Glomerular endothelial cell (primary cell): ENCODE measurements at places on chromosomes 7 and 10. TPM values are rescaled to one million over a fixed set of nuclear protein-coding genes. Genes with fewer than 3 reads are reported as not detected.

GRCh38 chr10:78165617-78166016, 132.0 kb downstream of the RPS24 start:
- no peak for DNase-seq

- DNase-seq: no peak
These were observed 370 bp downstream of the TMEM60 start for GRCh38 chr7:77797734-77798393.

DNA sequence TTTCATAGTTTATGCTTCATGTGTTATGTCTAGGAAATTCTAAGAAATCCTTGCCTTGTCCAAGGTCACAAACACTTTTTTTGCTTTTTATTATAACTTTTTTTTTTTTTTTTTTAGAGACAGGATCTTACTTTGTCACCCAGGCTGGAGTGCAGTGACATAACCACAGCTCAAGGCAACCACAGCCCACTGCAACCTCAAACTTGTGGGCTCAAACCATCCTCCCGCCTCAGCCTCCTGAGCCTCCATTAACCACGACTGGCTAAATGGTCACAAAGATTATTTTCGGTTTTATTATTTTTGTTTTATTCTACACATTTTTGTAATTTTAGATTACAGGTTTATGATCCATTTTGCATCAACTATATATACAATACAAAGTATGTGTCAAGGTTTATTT, 7.1 kb upstream of the FAM204A start:
- DNase-seq: no peak

GRCh38 chr7:87882151-87882937, 6.1 kb downstream of the DBF4 start:
- no peak for DNase-seq

DNA sequence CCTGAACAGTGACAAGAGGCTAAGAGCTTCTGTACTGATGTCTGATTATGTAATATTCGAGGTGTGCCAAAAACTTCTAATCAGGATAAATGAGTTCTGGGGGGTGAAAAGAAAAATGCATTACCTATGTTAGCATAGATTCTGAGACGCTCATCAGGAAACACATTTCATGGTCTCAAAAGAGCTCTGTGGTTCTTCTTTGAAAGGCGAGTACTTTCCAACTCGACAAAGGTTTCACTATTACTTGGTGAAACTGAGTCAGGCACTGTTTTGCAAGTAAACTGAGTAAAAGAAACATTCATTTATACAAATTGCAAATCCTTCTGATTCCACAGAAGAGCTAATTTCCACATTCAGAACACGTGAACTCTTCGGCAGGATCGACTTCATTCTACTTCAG, 523.2 kb downstream of the GATA3 start:
- no peak for DNase-seq

GRCh38 chr10:116752563-116752962, 10.2 kb upstream of the HSPA12A start:
- no peak for DNase-seq

DNA sequence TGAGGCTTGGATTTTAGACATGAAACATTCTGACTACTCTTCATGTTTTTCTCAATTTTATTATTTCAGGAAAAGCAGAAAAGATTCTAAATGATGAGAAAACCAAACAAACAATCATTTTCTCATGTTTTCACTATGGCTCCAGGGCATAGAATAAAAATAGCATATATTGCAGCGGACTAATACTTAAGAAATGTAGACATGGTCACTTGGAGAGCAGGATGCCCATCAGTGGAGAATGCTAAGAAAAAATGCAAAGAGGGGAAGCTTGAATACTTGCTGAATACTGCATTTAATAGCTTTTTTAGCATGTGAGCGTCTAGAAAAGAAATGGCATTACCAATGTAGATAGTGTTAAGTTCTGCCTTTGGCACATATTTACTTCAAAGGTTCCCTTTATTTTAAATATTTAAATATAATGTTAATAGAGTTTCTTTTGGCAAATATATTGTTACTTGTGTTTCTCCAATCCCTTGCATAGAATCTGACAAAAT, 107.9 kb downstream of the PPP1R17 start:
- no peak for DNase-seq

The ATP6V0A4 gene
- not detected in 2 replicates for total RNA-seq

DNA sequence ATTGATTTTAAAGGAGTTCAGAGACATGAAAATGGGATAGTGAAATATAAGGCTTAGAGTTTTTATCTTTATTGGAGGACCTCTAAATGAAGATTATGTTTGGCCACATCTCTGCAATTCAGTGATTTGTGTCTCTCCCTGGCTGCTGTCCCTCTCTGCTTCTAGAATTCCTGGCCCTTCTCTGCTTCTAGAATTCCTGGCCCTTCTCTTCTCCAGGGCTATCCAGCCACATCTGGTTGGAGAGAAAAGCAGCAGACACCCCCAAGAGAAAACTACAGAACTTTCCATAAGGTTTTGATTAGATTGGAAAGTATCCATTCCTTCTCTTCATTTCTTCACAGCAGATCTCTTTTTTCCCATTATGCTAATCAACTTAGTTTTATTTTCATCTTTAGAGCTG, 135.5 kb downstream of the NPY start:
- no peak for DNase-seq

GRCh38 chr10:133166504-133166827, 6.4 kb downstream of the KNDC1 start:
- DNase-seq: no peak

DNA sequence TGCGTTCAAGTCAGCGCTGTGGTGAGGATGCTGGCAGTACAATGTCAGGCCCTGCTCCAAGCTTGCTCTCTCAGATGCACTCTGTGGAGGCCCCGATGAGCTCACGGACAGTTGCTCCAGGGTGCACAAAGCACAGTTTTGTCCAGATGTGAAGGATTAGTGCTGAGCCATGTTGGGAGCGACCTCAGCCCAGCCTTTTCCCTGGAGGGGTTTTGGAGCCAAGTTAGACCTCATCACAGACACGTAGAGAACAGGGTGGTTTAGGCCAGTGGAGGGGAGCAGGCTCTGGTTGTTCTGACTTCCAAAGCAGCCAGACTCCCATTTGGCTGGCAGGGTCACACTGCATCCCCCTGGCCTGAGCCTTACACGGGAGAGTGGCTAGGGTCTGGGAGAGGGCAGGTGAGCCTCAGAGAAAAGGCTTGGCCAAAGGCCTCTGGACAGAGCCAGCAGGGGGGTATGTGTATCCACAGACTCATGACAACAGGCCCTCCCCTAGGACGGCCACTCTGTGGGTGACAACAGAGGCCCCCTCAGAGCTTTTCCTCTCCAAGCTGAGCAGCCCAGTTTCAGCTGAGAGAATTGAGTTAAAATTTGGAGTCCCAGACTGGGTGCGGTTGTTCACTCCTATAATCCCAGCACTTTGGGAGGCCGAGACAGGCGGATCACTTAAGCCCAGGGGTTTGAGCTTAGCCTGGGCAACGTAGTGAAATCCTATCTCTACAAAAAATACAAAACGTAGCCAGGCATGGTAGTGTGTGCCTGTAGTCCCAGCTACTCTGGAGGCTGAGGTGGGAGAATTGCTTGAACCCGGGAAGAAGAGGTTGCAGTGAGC, 4.7 kb downstream of the PLAC9 start:
- no peak for DNase-seq

DNA sequence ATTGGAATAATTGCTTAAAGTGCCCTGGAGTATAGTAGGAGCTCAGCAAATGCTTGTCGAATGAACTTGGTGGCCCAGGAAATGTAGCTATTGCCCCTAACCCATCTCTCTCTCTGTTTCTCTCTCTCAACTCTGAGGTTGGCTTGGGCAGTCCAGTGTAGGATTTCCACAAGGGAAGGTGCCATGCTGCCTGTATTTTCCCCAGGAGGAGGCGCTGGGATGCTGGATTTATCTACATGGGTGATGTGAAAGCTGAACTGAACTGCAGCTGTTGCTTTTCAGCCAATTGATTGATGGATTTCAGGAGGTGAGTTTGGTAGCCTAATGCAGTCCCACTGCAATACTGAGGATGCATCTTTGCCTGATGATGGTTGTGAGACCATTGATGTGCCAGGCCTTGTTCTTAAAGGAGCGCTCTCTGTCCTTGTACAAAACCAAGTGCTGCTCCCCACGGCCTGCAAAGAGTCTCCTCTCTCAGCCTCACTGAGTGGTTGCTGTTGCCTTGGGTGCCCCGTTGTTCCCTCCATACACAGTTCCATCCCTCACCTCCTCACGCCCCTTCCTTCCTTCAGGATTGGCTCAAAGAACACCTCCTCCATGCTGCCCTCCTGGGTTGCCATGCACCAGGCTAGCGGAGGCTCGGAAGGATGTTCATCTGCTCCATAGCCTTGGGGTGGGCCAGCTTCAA, 200.6 kb downstream of the GLRX3 start:
- DNase-seq: no peak

GRCh38 chr10:127908106-127908958, 1.4 kb downstream of the PTPRE start:
- no peak for DNase-seq

The WEE2 gene
- not detected in 2 replicates for total RNA-seq

DNA sequence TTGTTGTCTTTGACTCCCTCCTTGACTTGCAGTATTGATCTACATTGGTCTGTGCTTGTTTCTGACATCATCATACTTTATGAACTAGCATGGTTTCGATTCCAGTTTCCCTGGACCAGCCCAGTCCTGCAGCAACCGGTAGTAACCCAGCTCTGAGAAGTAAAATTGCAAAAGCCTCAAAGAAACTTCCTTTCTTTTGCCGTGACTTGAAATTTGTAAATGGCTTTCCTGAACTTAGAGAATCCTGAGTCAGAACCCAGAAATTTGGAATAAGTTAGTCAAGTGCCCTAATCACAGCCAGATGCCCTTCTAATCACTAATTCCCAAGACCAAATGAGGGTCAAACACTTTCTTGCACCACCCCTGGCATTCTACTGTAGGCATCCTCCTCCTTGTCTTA, 15.0 kb downstream of the TAS2R60 start:
- no peak for DNase-seq

GRCh38 chr10:129424978-129425377, 42.1 kb upstream of the MGMT start:
- no peak for DNase-seq

GRCh38 chr10:84059526-84059925, 79.8 kb upstream of the GHITM start:
- no peak for DNase-seq

GRCh38 chr10:33386926-33387325, 52.5 kb upstream of the NRP1 start:
- no peak for DNase-seq

DNA sequence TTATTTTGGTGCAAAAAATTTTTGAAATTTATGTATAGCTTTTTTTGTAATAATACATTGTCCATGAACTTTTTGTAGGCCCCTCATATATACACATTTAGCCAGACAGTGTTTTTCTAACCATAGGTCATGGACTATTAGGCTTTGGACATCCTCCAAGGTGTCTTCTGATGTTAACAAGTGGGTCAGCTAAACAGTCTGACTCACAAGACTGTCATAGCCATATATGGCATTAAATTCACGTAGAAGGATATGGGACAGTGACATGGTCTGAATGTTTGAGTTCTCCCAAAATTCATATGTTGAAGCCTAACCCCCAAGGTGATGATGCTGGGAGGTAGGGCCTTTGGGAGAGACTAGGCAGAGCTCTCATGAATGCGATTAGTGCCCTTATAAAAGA, 14.0 kb upstream of the NUB1 start:
- DNase-seq: no peak

- no peak for DNase-seq
These were observed 402 bp upstream of the TMEM168 start for GRCh38 chr7:112790586-112791003.

The ZNF800 gene
- 14.4 and 34.4 TPM in 2 replicates for total RNA-seq

The ZNF804B gene
- total RNA-seq: not detected in 2 replicates

GRCh38 chr7:132081686-132082085, 494.6 kb downstream of the PLXNA4 start:
- DNase-seq: no peak

The FAM25C gene
- total RNA-seq: not detected in 2 replicates

DNA sequence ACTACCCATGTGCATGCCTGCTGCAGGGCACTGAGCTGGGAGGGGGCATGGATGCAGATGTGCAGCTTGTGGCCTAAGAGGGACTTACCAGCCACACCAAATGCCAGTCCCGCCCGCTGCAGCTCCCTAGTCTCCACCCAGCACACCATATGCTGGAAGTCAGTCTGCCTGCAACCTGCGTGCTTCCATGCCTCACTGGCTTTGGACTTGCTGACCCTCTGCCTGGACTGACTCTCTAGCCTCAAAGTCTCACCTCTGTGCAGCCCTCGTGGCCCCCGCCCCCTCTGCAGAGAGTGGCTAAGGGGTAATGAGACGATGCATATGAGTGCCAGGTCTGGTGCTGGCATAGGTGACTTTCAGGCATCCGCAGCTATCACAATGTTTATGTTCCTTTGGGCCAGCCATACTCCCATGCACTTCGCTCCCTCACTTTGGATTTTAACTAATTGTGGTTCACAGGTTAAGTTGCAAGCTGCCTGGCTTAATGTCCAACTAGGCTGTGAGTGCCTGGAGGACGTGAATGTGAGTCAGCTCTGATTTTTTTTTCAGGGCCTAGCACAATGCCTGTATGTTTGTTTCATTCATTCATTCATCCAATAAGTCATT, 21.7 kb downstream of the TRIM8 start:
- no peak for DNase-seq

DNA sequence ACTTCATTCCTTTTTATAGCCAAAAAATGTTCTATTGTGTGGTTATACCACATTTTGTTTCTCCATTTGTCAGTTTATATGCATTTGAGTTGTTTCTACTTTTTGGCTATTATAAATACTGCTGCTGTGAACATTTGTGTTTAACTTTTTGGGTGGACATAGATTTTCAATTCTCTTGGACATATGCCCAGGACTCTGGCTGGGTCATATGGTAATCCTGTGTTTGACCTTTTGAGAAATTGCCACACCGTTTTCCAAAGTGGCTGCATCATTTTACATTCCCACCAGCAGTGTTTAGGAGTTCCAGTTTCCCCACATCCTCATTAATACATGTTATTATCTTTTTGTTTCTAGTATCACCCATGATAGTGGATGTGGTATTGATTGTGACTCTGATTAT, 39.4 kb downstream of the CSGALNACT2 start:
- DNase-seq: no peak

The FXYD4 gene
- not detected in 2 replicates for total RNA-seq
